NCI-H460 (cell line): ENCODE measurements at places on chromosomes 5 and 9. TPM values are rescaled to one million over a fixed set of nuclear protein-coding genes. Genes with fewer than 3 reads are reported as not detected.

Gene PPP3R2
- not detected in 2 replicates for total RNA-seq

Gene F12
- total RNA-seq, result 10.9 and 12.8 TPM in 2 replicates

Gene LCN6
- total RNA-seq, result not detected in 2 replicates

DNA sequence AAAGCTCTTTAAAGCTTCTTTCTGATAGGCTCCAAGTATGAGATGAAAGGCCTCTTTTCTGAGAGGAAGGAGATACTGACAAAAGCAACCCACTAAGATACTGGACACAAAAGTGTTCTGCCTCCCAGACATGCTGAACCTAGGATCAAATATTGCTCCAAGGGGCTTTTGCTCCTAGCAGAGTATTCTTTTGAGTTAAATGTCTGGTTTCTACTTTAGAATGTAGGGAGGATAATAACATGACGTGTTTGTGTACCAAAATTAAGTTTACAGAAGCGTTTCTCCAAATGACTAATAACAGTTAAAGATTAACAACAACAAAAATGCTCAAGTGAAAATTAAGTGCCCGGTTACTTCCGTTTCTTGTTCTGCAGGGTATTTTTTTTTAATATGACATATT lies 2293.3 kb upstream of the C9orf72 start:
- DNase-seq, result no peak

GRCh38 chr5:112097768-112098167 lies 321.3 kb downstream of the EPB41L4A start:
- DNase-seq, result no peak

DNA sequence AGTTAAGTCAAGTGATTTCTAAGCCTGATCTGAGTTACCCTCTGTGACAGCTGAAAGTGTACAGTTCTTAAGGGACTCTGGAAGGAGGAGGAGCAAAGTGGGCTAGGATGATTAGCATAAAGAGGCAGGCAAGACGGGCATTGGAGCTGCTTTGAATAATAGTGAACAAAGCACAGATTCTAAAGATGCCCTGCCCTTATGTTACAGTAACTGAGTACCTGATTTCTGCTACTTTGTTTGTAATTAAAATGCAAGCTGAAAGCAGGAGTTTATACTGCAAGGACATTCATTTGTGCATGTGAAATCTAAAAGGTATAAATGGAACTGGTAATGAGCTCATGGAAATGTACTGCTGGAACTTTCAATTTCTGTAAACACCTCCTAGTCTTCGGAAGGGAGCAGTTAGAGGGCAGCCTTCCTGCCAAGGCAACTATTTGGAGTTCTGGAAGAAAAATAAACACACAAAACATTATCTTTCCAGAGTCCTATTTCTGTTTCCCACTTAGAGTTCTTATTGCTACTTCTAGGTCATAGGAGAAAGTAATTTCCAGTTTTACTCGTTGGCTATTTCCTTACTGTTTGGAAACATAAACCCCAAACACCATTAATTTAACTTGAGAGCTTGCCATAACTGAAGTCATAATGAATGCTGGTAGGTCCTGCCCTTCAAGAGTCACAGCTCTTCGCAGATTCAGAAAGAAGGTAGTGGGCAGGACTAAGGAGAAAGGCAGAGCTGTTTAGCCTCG lies at the start of gene RANBP3L:
TSS of gene RANBP3L (minus strand) at position 45 of the 746 bp plus-strand sequence. CDS start 486 bp downstream, outside the sequence.
- DNase-seq, result no peak

GRCh38 chr5:125251703-125252102 lies 505.3 kb upstream of the ZNF608 start:
- no peak for DNase-seq
